ENCODE measurements at places on chromosomes 7 and 10. TPM values are rescaled to one million over a fixed set of nuclear protein-coding genes. Genes with fewer than 3 reads are reported as not detected.

Gene AUTS2
- not detected for total RNA-seq

DNA sequence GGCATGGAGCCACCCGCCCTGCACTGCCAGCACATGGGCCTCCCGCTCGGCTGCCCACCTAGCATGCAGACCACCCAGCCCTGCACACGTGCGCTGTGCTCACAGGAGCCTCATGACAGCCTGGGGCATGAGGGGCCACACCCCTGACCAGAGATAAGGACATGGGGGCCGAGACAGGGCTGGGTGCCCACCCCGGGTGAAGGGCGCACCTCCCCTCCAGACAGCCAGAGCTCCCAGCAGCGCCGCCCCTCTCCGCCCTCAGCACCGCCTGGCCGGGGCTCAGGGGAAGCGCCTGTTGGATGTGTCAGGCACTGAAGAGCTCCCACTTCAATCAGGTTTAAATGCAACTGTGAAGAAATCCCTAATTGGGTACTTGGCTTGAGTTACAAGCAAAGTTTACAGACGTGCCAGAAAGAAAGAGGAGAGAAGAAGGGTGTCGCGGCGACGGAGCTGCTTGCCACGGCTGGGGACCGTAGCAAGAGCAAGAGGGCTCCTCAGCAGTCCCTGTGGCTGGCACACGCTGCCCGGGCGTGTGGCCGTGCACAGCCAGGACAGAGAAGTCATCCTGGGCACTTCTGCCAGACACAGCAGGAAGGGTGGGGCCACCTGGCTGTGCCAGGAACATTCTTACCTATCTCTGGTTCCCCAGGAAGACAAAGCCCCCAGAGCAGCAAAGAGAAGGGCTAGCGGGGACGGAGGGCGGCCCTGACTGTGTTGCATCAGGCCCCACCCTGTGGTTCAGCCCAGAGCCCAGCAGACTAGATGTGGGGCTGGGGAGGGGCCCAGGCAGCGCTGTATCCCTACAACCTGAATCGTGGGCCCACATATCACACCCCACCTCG, 247.4 kb downstream of the ELFN1 start:
- no peaks in the 10 kb centered on the region for H3K36me3 ChIP-seq
- DNase-seq = no peak
- no peak overlapping the region for H3K27ac ChIP-seq
- no peaks in the 10 kb centered on the region for H3K27me3 ChIP-seq
- no peak overlapping the region for H3K4me3 ChIP-seq
- peaks cover 1% of the 10 kb centered on the region for H3K4me1 ChIP-seq

- H3K4me1 ChIP-seq = no peaks in the 10 kb centered on the region
- no peak for DNase-seq
- H3K4me3 ChIP-seq = no peak overlapping the region
- H3K27me3 ChIP-seq = no peaks in the 10 kb centered on the region
- H3K27ac ChIP-seq = no peak overlapping the region
These were observed 30.0 kb downstream of the TSPAN15 start for GRCh38 chr10:69481305-69481704.

GRCh38 chr10:37760817-37761216, 96.6 kb downstream of the ZNF248 start:
- H3K36me3 ChIP-seq = peaks cover 47% of the 10 kb centered on the region
- peak; percentile 95 for DNase-seq
- H3K27ac ChIP-seq = peak overlapping the region; percentile 39
- H3K27me3 ChIP-seq = no peaks in the 10 kb centered on the region
- H3K4me1 ChIP-seq = peaks cover 18% of the 10 kb centered on the region
- H3K4me3 ChIP-seq = no peak overlapping the region

DNA sequence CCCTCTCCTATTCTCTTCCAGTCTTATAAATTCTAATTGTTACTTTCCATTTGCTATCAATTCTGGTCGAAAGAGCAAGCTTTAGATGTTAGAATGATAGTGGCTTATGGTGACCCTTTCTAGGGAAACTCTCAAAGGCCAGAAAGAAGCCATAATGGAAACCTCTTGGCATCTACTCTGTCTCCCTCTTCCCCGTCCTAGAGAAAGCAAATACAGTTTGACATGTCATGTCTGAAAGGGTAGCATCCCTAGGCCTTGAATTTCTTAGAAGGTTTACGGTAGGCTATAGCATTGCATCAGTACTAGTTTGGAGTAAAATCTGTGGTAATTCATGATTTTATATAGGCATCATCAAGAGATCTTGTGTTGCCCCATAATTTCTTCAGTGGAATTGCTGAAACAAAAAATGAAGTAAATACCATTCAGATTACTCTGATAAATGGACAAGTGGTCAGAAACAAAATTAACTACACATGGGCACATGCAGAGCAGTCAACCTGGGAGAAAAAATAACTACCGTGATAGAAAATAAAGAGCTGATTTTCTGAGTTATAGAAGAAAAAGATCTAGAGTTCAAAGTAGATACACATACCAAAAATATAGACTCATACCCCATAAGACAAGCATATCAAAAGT, 4.4 kb downstream of the PRKAR2B start:
- peaks cover 46% of the 10 kb centered on the region for H3K27me3 ChIP-seq
- no peaks in the 10 kb centered on the region for H3K36me3 ChIP-seq
- H3K27ac ChIP-seq = no peak overlapping the region
- H3K4me3 ChIP-seq = no peak overlapping the region
- no peak for DNase-seq

Gene ATAD1
- 15.7 TPM for total RNA-seq

Gene LBX1
- not detected for total RNA-seq

- H3K4me3 ChIP-seq = no peak overlapping the region
- H3K4me1 ChIP-seq = peaks cover 37% of the 10 kb centered on the region
- H3K36me3 ChIP-seq = no peaks in the 10 kb centered on the region
- no peak for DNase-seq
- no peaks in the 10 kb centered on the region for H3K27me3 ChIP-seq
These were observed 21.0 kb downstream of the OR2F1 start for GRCh38 chr7:143975617-143976016.

Gene GIMAP1
- total RNA-seq = not detected

GRCh38 chr7:135858851-135859250, 110.2 kb upstream of the FAM180A start:
- no peak for DNase-seq
- H3K36me3 ChIP-seq = no peaks in the 10 kb centered on the region
- peaks cover 28% of the 10 kb centered on the region for H3K4me1 ChIP-seq
- no peak overlapping the region for H3K4me3 ChIP-seq

Gene TEX47
- not detected for total RNA-seq

- no peak overlapping the region for H3K27ac ChIP-seq
- H3K4me1 ChIP-seq = peaks cover 6% of the 10 kb centered on the region
- no peak overlapping the region for H3K4me3 ChIP-seq
These were observed 466.6 kb downstream of the XPNPEP1 start for GRCh38 chr10:109456566-109457301.

Gene SFXN3
- total RNA-seq = 46.7 TPM

GRCh38 chr10:178723-179122, 43.5 kb downstream of the ZMYND11 start:
- no peaks in the 10 kb centered on the region for H3K4me1 ChIP-seq
- DNase-seq = no peak
- H3K4me3 ChIP-seq = no peak overlapping the region
- H3K27me3 ChIP-seq = no peaks in the 10 kb centered on the region

DNA sequence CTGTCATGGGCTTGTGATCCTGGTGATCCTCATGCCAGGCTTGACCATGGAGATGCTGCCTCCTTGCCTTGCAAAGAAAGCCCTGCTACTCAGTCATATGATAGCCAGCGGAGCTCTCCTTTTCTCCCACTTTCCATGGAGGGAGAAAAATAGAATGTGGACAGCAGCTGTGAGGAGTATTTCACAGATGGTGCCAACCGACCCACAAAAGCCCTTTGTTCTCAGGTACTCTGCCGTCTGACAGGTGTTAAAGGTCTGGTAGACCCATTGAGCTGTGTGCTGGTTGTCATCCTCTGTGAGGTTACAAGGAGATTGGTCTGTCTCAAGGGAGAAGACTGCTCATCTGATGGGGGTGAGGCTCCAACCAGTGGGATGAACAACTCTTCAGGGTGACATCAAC, 29.5 kb upstream of the COBL start:
- H3K36me3 ChIP-seq = no peaks in the 10 kb centered on the region
- H3K27me3 ChIP-seq = no peaks in the 10 kb centered on the region
- no peak overlapping the region for H3K4me3 ChIP-seq

Gene DBNL
- total RNA-seq = 108 TPM

Gene SAMD9L
- total RNA-seq = 2.8 TPM

Gene PDAP1
- 58.6 TPM for total RNA-seq

Gene SPDYE1
- not detected for total RNA-seq

- no peaks in the 10 kb centered on the region for H3K36me3 ChIP-seq
- no peak for DNase-seq
- no peak overlapping the region for H3K4me3 ChIP-seq
- peaks cover 13% of the 10 kb centered on the region for H3K4me1 ChIP-seq
- peaks cover 27% of the 10 kb centered on the region for H3K27me3 ChIP-seq
- no peak overlapping the region for H3K27ac ChIP-seq
These were observed 332.2 kb downstream of the LRMDA start for GRCh38 chr10:75763652-75764051.

GRCh38 chr7:130649004-130649790, 19.4 kb downstream of the COPG2 start:
- no peaks in the 10 kb centered on the region for H3K4me1 ChIP-seq
- DNase-seq = no peak
- no peak overlapping the region for H3K4me3 ChIP-seq
- H3K27ac ChIP-seq = no peak overlapping the region

Gene ZNF853
- 1.0 TPM for total RNA-seq

Gene GAD2
- not detected for total RNA-seq

GRCh38 chr10:60675236-60675635, 103.0 kb upstream of the CDK1 start:
- H3K27ac ChIP-seq = no peak overlapping the region
- no peak overlapping the region for H3K4me3 ChIP-seq
- H3K27me3 ChIP-seq = no peaks in the 10 kb centered on the region
- H3K4me1 ChIP-seq = no peaks in the 10 kb centered on the region
- no peak for DNase-seq

DNA sequence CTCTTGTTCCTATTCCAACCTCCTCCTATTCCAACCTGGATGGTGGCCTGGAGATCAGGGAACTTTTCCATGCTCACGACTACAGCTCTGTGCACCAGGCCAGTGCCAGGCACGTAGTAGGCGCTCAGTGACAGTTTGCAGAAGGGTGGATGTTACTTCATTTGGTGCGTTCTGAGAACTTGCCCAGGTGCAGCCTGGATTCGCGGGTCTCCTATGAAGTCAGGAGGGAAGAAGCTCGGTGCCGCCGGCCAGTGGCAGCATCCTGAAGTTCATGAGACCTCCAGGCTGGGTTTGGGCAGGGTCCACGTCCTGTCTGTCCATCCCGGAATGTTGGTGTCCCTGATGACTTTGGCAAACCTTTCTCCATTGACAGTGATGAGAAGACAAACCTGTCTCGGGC, 21.3 kb downstream of the LHPP start:
- no peak overlapping the region for H3K27ac ChIP-seq
- H3K4me1 ChIP-seq = no peaks in the 10 kb centered on the region
- no peaks in the 10 kb centered on the region for H3K36me3 ChIP-seq
- no peaks in the 10 kb centered on the region for H3K27me3 ChIP-seq

GRCh38 chr10:24723788-24724380, at the start of gene ARHGAP21:
TSS of gene ARHGAP21 (minus strand) at chr10:24723887. CDS start at chr10:24721899, 1,988 bp downstream.
- peaks cover 11% of the 10 kb centered on the region for H3K4me1 ChIP-seq
- peak; percentile 61 for DNase-seq
- peak within 1 kb of the TSS; percentile 94 for H3K4me3 ChIP-seq
- H3K36me3 ChIP-seq = 0 out of 2 replicates have a peak, but pooled peaks cover 6% of the 10 kb centered on the region
- peak within 1 kb of the TSS; percentile 72 for H3K27ac ChIP-seq

DNA sequence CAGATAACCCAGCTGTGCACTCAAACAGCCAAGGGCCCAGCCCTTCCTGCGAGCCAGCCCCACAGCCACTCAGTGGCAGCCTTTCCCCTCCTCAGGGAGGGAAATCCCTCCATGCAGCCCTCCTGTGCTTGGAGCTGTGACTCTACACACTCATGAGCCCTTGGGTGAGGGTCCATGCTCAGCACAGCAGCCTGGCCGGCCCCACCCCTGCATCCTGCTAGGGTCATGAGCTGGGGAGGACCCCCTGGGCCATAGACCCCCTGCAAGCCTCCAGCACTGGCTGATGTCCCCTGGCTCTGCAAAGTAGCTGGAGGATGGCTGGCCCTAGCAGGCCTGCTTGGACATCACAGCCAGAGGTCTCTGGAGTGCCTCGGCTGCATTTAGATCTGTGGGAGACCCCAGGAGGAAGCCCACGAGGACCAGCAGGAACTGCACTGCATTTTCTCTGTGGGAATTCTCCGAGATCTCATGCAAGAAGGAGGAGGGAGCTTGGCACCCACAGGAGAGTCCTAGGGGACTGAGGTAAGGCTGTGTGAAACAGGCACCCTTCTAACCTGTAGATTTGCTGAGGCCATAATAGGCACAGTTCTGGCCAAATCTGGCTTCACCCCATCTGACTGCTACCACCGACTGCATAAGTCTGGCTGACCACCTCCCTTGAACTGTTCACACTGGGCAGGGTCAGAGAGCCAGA, 17.4 kb downstream of the TMEM273 start:
- H3K4me1 ChIP-seq = no peaks in the 10 kb centered on the region
- DNase-seq = no peak
- peaks cover 10% of the 10 kb centered on the region for H3K27me3 ChIP-seq
- no peak overlapping the region for H3K4me3 ChIP-seq

- no peaks in the 10 kb centered on the region for H3K4me1 ChIP-seq
- DNase-seq = no peak
- no peak overlapping the region for H3K4me3 ChIP-seq
- no peaks in the 10 kb centered on the region for H3K27me3 ChIP-seq
- no peak overlapping the region for H3K27ac ChIP-seq
These were observed 139.4 kb downstream of the SKIDA1 start for GRCh38 chr10:21385996-21386585.

DNA sequence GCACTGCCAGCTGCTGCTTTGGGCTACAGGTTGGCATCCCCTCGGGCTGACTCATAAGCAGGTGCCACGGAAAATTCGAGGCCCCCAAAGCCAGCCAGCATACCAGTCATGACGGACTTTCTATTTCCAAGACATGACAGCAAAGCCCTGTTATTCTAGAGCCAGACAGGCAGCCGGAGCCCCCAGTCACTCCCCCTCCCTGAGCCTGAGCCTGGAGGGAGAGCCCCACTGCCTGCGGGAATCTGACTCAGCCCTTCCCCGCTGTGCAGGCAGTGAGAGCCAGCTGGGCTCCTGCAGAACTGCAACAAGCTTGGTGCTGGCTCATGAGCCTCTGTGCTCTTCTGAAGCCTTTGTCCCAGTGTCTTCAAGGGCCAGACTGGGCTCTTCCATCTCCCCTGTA, 15.8 kb downstream of the BTBD16 start:
- H3K4me1 ChIP-seq = peaks cover 8% of the 10 kb centered on the region
- no peak overlapping the region for H3K4me3 ChIP-seq
- H3K27me3 ChIP-seq = no peaks in the 10 kb centered on the region
- H3K27ac ChIP-seq = no peak overlapping the region
- DNase-seq = peak; percentile 42
- no peaks in the 10 kb centered on the region for H3K36me3 ChIP-seq

- no peak for DNase-seq
- peaks cover 17% of the 10 kb centered on the region for H3K4me1 ChIP-seq
These were observed 6.5 kb upstream of the DENND2A start for GRCh38 chr7:140646931-140647647.

Gene TMEM26
- not detected for total RNA-seq
